ENCODE measurements at places on chromosomes 4 and X. TPM values are rescaled to one million over a fixed set of nuclear protein-coding genes. Genes with fewer than 3 reads are reported as not detected.

NLRP2B gene
- polyA plus RNA-seq = not detected

HELT gene
- polyA plus RNA-seq = not detected

UGT2B11 gene
- not detected for polyA plus RNA-seq

NPFFR2 gene
- not detected for polyA plus RNA-seq
